Activated T-cell treated with anti-CD3 and anti-CD28 coated beads for 1 hour (primary cell): ENCODE measurements at places on chromosomes 1 and 21.

DNA sequence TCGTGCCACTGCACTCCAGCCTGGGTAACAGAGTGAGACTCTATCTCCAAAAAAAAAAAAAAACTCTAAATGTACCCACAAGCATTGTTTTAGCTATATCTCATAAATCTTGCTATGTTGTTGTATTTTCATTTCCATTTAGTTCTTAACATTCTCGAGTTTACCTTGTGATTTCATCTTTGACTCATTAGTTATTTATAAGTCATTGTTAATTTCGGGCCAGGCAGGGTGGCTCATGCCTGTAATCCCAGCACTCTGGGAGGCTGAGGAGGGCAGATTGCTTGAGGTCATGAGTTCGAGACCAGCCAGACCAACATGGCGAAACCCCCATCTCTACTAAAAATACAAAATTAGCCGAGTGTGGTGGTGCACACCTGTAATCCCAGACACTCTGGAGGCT is 11.7 kb downstream of the HES2 start:
- no peak for DNase-seq

DNA sequence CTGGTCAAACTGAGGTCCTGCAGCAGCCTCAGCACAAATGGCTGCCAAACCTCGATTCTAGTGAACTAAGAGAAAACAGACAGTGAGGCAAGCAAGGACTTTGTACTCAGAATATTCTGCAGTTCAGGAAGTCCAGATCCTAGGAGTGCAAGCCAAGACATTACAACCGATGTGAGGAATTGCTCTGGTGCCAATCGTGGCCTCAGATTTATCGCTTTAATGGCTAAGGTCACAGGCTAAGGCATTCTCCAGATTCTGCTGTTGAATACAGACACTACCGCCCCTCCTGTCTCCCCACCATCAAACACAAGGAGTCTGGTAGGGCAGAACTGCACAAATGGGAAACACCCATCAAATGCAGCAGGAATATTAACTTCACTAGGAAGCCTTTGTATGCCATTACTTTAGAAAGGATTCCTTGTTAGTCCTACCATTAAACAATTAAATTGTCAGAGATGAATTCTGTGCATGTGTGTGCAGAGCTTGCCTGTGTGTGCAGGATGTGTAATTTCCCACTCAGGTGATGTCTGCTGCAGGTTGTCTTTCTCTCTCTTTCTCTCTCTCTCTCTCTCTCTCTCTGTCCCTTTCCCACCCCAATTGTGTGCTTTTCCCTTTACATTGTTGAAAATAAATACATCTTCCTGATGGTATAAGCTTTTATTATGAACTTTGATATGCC is 9.2 kb upstream of the SERTAD4 start:
- DNase-seq = no peak

DNA sequence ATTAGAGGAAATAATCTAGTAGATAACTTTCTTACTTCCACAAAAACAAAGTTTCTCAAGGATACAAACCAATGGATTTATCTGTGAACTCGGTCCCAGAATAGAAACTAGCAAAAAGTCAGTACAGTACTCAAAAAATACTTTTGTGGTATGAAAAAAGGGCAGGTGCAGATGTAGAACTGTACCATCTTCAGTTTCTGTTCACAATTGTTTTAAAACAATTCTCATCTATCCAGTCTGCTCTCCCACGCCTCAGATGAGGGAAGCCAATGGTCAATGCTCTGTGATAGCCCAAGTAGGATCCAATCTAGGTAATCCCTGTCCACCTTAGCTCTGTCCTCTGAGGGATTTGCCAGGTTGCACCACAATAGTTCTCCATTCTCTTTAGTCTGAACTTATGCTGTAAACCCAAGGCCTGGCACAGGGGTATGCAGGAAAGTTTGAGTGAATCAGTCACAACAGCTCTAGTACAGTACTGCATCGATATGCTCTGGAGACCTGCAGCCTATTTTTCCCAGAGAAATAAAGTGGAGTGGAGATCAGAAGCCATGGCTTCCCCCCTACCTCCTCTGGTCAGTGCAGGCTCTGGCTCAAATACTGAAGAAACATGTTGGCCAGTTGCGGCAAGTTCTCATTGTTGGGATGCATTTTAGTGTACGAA is 1.4 kb downstream of the KTI12 start:
- DNase-seq = no peak

DNA sequence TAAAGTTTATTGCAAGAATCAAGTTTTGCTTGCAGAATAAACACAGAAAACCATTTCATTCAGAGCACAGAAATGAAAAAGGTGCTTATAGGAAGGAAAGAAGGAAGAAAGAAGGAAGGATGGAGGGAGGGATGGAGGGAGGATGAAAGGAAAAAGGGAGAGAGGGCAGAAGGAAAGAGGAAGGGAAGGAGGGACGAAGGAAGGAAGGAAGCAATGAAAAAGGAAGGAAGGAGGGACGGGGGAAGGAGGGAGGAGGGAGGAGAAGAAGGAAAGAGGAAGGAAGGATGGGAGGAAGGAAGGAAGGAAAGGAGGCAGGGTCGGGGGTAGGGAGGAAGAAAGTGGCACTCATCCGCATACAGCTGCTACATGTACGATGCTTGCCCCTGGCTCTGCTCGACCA is 104.9 kb upstream of the GCLM start:
- no peak for DNase-seq

DNA sequence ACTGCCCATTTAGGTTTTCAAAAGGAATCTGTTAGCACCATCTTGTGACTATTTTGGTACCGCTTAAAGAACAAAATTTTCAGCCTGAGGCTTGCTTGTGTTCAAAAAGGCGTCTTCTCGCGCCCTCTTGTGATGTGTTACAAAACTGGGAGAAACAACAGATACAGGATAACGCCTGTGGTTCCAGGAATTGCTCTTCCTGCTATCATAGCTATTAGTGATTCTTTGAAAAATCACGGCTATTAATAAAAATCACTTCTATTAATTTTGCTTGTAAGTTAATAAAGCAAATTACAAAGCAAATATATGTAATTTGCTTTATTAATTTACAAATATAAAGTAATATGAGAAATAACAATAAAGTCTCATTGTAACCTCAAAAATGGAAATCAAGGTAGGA is 82.2 kb upstream of the ABCD3 start:
- no peak for DNase-seq

- DNase-seq = no peak
Measured at GRCh38 chr1:180933141-180933540, 20.4 kb downstream of the KIAA1614 start.

DNA sequence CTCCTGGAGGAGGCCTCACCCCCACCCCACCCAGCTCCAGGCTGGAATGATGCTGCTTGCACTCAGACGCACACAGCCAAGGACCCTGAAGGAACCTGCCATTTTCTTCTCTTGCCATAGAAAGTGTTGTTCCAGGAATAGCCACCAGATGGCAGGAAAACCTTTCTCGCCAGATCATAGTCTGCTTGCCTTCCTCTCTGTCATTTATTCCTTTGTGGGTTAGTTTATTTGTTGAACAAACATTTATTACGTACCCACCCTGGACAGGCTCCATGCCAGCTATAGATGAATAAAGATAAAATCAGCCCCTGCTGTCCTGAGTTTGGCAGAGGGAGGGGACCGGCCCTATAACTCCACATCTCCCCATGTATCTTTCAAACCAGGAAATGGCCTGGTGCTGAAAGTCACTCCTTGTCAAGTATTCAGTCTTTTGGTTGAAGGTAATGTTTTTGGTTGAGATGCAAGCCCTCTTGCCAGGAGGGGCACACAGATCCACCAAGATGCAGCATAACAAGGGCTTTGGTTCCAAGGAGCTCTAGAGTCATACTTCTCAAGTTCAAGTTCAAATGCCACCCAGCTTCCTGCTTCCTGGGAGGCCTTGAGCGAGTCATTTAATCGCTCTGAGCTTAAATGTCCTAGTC is 7.0 kb upstream of the KCNC4 start:
- peak; percentile 45 for DNase-seq

GRCh38 chr1:241475671-241476070 is 43.9 kb downstream of the FH start:
- no peak for DNase-seq

DNA sequence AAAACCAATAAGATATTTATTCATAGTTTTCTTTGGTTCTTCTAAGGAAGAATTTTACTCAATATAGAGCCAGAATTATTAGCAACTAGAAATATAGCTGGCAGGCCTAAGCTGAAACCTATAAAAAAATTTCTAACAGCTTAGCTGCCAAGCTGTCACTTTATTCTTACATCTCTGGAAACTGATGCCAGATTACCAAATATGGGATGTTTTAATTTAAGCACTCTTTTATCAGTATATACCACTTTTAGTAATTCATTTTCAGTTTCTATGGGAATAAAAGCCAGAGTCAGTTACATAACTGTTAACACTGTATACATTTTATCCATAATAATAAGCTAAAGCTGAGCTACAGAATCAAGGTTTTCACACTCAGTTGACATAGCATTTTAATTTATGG is 68.7 kb upstream of the MPC2 start:
- DNase-seq = no peak

DNA sequence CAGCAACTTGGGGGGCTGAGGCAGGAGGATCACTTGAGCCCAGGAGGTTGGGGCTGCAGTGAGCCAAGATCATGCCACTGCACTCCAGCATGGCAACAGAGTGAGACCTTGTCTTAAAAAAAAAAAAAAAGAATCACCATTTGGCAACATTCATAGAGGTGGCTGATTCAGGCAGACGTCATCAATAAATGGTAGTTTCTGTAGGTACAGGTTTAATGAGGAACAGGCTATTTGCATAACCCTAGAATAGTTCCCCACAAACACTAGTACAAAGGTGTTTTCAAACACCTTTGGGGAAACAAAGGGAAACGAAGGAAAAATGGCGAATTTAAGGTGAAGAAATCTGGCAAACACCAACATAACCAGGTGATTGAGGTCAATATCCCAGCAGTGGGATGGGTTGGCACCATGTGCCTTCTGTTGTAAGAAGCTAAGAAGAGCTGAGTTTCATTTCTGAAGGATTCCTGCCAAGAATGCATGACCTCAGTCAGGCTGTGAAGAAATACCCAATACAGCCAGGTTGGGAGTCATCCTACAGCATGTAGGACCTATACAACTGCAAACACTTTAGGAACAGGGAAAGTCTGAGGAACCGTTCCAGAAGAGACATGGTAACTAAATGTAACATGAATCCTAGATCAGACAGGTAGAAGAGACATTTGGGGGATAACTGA is 5.6 kb downstream of the LPAR3 start:
- DNase-seq = no peak

DNA sequence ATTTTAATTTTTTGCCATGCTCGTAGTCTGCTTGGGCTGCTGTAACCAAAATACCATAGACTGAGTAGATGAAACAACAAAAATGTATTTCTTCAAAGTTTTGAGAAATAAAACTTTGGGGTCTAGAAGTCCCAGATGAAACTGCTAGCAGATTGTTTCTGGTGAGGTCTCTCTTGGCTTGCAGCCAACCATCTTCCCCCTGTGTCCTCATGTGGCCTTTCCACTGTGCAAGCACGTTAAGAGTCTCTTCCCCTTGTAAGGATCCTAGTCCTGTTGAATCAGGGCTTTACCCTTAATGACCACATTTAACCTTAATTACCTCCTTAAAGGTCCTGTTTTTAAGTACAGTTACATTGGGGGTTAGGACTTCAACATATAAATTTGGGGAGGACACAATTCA is 86.6 kb downstream of the PTBP2 start:
- no peak for DNase-seq

DNA sequence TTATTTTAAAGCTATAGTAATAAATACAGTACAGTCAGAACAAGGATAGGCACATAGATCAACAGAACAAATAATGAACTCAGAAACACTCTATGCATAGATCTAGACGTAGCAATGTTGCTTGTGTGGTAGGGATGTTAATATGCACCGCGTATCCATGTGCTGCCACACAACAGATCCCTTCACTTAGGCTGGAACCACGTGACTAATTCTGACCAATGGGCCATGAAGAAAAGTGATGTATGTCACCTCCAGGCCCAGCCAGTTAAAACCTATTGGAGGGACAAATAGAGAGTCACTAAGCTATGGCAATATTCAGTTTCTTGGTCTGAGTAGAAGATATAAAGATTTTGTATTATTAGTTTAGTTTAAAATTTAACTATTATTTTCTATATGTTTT is 91.4 kb downstream of the ADAMTS1 start:
- no peak for DNase-seq

DNA sequence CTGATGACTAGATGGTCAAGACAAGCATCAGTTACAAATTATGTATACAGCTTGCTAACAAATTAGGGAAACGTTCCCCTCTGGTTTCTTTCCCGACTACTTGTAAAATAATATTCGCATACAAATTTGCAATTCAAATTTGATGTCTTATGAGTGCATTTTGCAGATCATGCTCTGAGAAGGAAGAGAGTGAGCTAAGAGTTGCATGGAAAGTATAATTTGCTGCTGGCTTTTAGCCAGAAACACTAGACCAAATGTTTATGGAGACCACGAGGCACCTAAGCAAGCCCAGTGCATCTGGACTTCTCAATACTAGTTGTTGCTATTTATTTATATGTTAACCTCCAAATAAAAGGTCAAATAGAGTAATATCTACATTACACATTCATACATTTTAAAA is 216.0 kb downstream of the SMYD3 start:
- no peak for DNase-seq

DNA sequence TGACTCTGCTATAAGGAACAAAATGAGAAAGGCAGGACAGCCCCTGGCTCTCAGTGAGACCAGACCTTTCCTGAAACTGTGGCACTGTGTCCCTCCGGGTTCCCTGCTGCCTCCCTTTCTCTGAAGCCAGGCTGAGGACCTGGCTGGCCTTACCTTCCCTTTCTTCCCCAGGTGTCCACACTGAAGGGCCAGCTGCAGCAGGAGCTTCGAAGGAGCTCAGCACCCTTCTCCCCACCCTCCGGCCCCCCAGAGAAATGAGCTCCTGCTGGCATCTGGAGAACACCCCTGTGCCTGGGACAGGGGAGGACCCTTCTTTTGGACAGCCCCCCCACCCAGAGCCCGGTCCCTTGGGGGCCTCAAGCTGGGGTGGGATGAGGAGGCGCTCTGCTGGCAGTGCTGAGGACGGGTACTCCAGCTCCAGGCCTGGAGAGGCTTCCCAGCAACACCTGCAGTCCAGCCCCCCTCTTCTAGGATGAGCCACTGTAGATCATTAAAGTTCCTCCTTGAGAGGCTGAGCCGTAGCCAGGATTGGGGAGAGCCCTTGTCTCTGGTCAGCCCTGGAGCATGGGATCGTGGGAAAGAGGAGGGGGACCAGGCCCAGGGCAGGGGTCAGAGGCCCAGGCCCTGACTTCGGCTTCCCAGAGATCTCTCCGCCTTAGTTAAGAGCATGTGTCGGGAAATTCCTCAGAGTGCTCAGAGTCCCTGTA is 8.1 kb downstream of the MFAP2 start:
- DNase-seq = no peak

DNA sequence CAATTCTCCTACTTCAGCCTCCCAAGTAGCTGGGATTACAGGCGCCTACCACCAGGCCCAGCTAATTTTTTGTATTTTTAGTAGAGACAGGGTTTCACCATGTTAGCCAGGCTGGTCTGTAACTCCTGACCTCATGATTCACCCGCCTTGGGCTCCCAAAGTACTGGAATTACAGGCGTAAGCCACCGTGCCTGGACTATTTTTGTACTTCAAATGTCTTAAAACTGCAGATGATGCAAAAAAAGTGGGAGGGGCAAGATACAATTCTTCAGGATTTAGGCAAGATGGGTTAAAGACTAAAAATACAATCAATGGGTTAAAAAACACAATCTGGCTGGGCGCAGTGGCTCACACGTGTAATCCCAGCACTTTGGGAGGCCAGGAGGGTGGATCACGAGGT is 4.7 kb downstream of the SCAF4 start:
- DNase-seq = no peak
